Forelimb muscle (tissue), 1 donor: ENCODE measurements at places on chromosomes 12 and 14. TPM values are rescaled to one million over a fixed set of nuclear protein-coding genes. Genes with fewer than 3 reads are reported as not detected.

- no peak for DNase-seq
Observed at GRCh38 chr12:87687362-87687761, 341.8 kb downstream of the C12orf50 start.

DNA sequence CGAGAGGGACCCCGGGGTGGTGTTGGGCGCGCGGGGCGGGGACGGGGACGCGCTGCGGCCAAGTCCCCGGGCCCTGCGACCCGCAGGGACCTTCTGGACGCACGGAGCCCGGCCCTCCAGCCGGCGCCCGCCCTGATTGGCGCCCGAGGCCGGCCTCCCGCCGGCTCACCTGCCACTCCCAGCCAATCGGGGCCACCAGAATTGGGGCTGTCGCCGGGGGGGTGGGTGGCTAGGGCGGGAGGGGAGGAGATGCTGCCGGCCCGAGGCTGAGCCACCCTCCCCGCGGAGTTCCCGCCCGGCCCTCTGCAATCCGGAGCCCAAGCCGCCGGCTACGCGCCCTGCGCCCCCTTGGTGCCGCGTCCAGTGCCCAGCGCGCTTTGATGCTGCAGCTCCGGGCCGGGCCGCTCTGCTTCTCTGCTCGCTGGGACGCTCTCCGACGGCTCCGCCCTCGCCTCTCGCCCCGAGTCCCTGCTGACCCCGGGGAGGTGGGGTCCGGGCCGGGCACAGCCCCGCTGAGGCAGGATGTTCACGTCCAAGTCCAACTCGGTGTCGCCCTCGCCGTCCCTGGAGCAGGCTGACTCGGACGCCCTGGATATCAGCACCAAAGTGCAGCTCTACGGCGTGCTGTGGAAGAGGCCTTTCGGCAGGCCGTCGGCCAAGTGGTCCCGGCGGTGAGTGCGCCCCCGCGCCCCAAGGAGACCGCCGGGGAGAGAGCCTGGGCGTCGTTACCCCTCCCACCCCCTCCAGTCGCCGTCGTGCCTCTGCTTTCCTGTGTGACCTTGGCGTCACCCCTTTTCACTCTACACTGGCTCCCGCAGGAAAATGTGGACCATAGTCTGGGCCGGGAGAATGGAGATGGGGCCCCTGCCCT is at the start of gene PLEKHD1:
TSS of gene PLEKHD1 (plus strand) at position 285 of the 871 bp plus-strand sequence. CDS start at position 523, 238 bp downstream.
- no peak for DNase-seq

DNA sequence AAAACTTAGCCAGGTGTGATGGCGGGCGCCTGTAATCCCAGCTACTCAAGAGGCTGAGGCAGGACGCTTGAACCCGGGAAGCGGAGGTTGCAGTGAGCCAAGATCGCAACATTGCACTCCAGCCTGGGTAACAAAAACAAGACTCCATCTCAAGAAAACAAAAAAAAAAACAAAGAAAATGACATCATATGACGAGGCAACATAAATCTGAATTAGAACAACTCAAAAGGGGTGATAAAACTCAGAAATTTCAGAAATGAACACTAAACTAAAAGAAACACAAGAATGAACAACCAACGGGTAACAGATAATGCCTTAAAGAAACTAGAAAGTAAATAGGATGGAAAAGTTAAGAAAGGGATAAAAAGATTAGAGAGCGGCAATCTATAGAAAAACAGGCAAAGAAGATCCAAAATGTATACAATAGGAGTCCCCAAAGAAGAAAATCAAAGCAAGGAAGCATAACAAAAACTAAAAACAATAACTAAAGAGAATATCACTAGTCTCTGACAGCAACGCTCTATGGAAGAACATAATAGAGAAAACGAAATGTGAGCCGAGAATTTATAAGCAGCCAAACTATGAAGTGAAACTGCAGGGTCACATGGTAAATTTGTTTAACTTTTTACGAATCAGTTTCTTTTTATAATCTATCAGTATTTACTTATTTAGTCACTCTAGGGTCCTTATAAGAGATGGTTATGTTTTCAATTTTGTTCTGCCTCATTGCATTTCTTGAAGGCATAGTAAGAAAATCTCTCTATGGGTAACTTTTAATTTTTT is 45.7 kb downstream of the SPPL3 start:
- no peak for DNase-seq

DNA sequence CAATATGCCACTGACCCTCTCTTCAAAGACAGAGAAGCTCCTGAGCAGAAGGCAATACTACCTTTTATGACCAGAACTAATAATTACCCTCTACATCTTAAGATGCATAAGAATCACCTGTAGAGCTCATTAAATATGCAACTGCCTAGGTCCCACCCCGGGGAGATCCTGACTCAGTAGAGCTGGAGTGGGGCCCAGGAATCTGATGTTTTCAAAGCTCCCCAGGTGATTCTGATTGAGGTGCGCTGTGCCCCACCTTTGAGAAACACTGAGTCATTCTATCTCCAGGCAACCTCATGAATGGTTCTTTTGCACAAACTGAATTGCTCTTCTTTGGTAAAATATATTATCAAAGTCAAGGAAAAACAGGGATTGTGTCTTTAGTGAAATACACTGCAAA is 149.3 kb upstream of the BMP4 start:
- no peak for DNase-seq

NOS1 gene
- 0.76 TPM for polyA plus RNA-seq
